ENCODE measurements at places on chromosomes 13 and 19.

DNA sequence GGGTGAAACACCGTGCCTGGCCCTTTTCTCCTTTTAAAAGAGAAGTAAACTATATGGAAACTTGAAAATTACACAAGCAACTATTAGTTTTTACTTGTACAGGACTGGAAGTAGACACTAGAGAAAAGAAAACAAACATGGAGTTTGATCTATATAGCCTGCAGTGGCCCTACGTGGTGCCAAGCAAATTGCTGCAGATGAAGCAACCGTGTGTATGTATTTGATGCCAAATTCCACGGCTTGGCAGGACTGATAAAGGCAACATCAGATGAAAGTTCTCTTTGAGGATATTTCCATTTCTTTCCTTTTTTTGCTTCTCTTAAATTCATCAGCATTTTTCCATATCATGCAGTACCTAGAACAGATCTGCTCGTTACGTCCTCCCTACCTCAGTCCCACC lies 49.8 kb downstream of the ATP8A2 start:
- no peak for DNase-seq

- no peak for DNase-seq
Observed at GRCh38 chr19:7799640-7800355, 30.2 kb upstream of the EVI5L start.

GRCh38 chr19:1351381-1351851 lies 32.3 kb upstream of the NDUFS7 start:
- DNase-seq = no peak

DNA sequence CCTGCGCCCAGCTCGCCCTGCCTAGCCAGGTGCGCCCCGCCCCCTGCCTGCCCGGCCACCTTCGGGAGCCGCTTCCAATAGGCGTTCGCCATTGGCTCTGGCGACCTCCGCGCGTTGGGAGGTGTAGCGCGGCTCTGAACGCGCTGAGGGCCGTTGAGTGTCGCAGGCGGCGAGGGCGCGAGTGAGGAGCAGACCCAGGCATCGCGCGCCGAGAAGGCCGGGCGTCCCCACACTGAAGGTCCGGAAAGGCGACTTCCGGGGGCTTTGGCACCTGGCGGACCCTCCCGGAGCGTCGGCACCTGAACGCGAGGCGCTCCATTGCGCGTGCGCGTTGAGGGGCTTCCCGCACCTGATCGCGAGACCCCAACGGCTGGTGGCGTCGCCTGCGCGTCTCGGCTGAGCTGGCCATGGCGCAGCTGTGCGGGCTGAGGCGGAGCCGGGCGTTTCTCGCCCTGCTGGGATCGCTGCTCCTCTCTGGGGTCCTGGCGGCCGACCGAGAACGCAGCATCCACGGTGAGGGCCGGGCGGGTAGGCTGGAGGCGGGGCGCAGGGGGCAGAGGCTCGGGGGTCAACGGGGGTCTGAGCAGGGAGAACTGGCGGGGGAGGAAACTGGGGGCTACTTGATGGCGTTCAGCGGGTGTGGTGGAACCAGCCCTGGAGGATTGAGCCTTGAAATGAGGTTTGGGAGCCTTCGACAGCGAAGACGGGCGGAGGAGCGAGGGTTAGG lies at the start of gene SPINT2:
TSS of gene SPINT2 (plus strand) at position 88 of the 727 bp plus-strand sequence. CDS start at position 408, 320 bp downstream.
- no peak for DNase-seq

DNA sequence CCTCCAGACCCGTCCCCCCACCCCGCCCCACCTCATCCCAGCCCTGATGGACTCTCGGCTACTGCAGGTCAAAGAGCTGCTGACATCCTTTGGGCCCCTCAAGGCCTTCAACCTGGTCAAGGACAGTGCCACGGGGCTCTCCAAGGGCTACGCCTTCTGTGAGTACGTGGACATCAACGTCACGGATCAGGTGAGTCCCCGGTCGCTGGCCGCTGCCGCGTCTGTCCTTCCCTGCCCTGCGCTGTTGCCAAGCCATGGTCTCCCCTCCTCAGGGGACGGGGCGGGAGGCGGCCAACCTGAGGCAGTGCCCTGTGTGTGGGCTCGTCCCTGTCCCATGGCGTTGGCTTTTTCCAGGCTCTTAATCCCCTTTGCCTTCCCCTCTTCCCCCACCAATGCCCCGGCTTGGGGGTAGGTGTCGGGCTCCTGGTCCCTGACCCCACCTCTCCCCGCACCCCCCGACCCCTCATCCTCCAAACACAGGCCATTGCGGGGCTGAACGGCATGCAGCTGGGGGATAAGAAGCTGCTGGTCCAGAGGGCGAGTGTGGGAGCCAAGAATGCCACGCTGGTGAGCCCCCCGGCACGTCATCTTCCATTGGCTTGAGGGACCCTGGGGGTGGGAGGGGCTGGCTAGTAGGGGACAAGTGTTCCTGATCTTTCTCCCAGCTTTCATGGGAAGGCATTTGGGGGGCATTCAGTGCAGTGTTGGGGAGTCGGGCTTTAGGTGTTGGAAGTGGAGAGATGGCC lies 6.2 kb upstream of the EPN1 start:
- DNase-seq = no peak

- no peak for DNase-seq
Observed at GRCh38 chr13:34414616-34415015, 527.5 kb upstream of the NBEA start.

DNA sequence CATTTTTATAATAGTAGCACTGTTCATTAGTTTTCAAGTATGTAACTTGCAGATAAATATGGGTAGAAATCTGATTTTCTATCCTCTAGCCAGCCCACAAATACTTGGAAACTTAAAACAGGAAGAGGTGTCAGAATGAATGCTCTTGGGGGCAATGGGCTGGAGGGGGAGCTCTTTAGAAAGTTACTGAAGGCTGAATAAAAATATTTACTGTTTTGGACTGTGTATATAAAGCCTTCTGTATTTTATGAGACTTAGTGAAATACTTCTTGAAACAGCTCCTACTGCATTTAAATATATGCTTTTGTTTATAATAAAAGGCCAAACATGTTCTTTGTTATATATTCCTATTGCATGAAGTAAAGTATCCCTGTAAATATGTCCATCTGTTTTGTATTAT lies 138.8 kb downstream of the RGCC start:
- no peak for DNase-seq

GRCh38 chr19:50199259-50199555 lies 4.2 kb upstream of the MYH14 start:
- no peak for DNase-seq

GRCh38 chr19:31100206-31100590 lies 249.0 kb downstream of the TSHZ3 start:
- no peak for DNase-seq

DNA sequence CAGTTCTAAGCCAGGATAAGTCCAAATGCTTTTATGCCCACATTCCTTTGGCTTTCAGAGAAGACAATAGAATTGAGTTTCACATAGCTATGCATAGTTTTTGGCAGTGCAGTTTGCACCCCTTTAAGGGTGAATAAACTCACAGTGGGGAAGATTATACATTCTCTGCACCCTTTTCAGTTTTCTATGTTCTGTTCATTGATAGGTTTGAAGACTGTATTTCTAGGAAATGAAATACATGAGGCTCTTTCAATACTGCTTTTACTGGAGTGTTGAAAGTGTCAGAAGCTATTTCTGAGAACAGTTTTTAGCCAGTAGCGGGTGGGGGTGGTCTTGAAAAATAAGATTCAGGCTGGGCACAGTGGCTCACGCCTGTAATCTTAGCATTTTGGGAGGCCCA lies 46.2 kb downstream of the IPO5 start:
- DNase-seq = no peak

- DNase-seq = no peak
Observed at GRCh38 chr13:51676739-51677138, 92.5 kb downstream of the WDFY2 start.

DNA sequence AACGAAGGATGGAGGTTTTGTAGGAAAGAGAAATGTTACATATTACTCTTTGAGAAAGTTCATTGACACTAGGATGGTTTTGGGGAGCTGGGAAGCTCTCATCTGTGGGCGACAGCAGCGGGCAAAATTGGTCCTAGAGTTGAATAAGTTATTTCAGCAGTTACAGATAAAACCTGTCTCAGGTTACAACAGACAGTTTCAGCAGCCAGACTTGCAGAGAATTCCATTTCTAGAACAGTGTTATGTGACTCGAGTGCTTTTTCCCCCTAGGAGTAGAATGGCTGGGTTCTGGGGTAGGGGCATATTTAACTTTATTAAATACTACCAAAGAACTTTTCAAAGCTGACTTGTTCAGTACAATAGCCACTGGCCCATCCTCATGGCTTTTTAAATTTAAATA lies 46.7 kb upstream of the UBL3 start:
- no peak for DNase-seq

- DNase-seq = no peak
Observed at GRCh38 chr13:110283736-110284517, 23.0 kb downstream of the COL4A1 start.

DNA sequence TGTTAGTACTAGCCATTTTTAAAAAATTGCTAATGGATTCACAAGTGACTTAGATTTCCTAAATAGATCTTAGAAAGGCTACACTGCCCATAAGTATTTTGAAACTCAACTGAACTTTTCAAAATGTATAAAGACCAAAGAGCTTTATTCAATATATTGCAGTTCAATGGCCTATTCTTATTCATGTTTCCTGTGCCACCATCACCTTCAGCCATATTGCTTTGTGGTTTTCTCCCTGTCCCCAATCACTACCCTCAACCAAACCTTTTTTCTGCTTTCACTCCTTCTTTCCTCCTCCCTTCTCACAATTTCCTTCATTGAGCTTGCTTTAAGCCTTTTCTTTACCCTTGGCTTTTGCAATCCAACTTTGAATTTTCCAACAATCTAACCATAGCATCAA lies 100.9 kb downstream of the MYCBP2 start:
- no peak for DNase-seq

DNA sequence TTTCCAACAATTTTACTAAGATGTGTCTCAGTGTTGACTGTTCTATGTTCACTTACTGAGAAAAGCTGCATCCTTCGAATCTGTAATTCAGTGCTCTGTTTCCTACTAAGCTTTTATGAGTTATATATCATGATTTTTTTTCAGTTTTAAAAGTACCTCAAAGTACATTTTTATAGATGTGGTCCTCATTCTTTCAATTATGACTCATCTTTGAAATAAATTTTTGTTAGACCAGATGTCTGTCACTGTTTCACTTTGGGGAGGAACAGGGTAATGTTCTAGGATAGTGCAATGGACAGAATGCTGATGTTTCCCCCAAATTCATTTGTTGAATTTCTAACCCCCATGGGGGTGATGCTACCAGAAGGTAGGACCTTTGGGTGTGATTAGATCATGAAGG lies 74.8 kb downstream of the NALCN start:
- DNase-seq = no peak

GRCh38 chr13:30882996-30883766 lies 22.9 kb upstream of the MEDAG start:
- DNase-seq = peak; percentile 65

GRCh38 chr13:67740871-67741535 lies 510.9 kb upstream of the PCDH9 start:
- DNase-seq = no peak

DNA sequence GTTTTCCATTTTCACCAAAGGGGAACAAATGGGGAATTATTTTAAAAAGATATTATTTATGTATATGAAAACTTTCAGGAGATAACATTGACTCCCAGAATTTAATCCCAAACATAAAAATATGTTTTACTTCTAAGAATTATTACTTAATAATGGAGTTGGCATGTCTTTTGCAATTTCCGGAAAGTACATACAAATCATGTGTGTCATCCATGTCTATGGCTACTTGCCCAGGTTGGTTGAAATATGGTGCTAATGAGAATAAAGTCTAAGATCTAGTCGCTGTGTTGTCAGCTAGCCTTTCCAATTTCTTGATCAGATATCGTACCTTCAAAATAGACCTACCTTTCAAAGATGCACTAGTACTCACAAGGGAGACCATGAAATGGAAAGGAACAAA lies 1003.2 kb upstream of the PCDH20 start:
- DNase-seq = no peak

GRCh38 chr19:2289714-2290435 lies 7.9 kb upstream of the PEAK3 start:
- no peak for DNase-seq

GRCh38 chr13:50844084-50844875 lies 788 bp upstream of the DLEU7 start:
- no peak for DNase-seq

GRCh38 chr19:10899151-10899653 lies 27.8 kb downstream of the CARM1 start:
- DNase-seq = no peak

DNA sequence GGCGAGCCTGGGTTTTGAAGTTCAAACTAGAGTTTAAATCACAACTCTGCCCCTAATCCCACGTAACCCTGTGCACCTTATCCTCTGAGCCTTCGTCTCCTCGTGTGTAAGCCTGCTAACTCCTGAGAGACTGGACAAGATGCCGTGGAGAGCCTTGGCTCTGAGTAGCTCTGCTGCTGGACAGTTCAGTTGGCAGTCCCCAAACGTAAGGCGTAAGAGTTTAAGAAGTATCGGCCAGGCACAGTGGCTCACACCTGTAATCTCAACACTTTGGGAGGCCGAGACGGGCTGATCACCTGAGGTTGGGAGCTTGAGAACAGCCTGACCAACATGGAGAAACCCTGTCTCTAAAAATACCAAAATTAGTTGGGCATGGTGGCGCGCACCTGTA lies 4.7 kb upstream of the CD79A start:
- no peak for DNase-seq

GRCh38 chr13:75881109-75881775 lies 245.1 kb downstream of the LMO7 start:
- DNase-seq = no peak

DNA sequence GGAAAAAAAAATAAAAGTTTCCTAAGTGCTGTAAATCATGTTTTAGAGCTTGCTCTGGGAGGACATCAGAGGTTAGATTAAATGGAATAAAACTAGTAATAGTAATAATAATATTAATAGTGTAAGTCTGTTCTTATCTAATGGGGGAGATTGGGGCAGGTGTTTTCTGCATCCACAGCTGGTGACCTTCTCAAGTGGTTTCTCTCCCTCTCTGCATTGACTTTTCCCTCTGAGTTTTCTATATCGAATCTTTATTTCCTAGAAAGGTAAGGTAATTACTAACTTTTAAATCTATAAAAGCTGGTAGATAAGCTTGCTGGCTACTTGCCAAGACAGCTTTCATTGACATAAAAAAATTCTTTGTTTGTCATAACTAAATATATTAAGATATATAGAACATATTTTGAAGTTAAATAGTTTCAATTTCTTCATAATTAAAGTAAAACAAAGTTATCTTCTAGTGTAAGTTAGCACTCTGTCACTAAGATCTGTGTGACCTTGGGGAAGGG lies 49.6 kb upstream of the DIAPH3 start:
- no peak for DNase-seq

Measured in vagina (tissue), 2 donors.